ENCODE measurements at places on chromosomes 3 and 15.
A peak's percentile ranks its signal among the peaks of the same experiment; 100 is the strongest.

GRCh38 chr3:87503900-87504498 lies 227.6 kb upstream of the POU1F1 start:
- DNase-seq, result peak; percentile 41

- DNase-seq, result no peak
These were observed 6.7 kb upstream of the ISLR2 start for GRCh38 chr15:74123658-74124057.

GRCh38 chr3:45596290-45596791 lies 1.8 kb downstream of the LIMD1 start:
- DNase-seq, result no peak

DNA sequence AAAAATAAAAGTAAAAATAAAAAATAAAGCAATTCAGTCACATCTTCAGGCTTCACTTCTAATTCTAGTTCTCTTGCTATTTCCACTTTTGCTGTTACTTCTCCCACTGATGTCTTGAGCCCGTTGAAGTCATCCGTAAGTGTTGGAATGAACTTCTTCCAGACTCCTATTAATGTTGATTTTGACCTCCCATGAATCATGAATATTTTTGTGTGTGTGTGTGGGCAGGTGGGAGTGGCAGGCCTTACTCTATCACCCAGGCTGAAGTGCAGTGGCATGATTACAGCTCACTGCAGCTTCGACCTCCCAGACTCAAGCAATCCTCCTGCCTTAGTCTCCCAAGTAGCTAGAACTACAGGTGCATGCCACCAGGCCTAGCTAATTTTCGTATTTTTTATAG lies 10.7 kb downstream of the USP4 start:
- DNase-seq, result no peak

DNA sequence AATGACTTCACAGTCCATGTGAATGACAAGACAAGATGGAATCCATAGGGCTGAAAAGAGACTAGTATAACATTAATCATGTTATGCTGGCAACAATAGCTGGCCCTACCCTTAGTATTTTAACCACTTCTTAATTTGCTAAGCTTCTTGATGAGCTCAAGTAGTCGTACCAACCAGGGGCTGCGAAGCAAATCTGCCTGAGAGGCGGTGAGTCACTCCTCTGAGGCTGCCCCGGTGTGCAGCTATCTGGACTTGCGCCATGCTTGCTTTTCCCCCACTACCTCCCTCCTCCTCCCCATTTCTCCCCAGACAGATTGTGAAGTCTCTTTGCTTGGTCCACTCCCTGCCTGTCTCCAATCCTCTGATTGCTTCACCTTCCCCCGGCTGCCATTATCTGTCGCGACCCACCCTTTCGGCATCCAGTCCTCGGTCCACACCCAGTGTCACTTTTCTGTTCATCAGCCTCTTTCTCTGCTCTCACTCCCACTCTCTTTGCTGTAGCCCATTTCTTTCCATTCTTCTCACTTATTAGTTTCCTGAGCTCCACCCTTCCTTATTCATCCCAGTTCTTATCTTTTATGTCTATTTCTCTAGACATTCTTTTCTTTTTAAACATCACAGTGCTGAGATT lies 42.7 kb downstream of the DUT start:
- no peak for DNase-seq

GRCh38 chr3:38455639-38456430 lies 2.1 kb downstream of the ACVR2B start:
- no peak for DNase-seq

DNA sequence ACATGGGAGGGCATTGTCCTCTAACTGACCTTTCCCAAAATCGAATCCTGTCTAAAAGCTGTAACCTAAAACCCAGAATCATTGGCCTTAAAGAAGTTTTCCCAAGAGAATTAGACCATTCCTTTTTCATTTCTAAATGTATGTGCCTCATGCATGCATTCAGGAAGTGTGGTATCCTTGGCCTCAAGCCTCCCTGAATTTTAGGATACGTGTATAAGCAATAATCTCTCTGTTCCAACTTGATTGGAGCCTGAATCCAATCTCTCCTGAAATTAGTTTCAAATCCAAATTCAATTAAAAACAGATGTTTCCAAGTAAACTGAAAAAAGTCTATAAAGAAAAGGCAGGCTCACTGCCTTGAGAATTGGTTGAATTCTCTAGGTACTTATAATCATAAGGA lies 86.0 kb upstream of the VEPH1 start:
- DNase-seq, result no peak

DNA sequence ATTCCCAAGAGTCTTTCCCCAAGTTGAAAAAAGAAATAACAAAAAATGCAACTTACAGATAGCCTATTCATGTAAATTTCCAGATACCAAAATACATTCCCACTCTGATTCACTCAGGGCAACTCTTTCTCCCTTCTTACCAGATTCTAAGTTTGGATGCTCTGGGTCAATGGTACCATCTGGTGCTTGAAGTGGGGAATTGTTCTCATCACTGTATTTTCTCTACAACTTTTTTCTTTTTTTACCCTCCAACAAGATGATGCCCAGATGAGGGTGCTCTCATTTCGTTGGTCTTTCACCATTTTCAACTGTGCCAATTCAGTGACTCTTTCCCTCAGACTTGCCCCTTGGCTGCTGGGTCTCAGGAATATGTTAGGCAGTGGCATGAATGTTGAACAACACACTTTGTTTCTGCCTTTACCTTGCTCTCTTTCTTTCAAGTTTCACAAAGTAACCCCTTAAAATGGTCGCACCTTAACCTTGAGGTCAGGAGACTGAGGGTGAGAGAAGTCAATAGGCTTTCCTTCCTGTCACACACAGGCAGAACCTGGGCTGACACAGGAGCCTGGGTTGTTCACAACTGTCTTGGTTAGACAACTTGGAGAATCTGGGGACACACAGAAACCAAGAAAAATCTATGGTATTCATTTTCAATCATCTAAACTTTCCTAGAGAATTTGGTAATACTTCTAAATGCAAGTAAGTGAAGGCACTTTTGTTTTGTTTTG lies 330.7 kb upstream of the SLCO3A1 start:
- no peak for DNase-seq

DNA sequence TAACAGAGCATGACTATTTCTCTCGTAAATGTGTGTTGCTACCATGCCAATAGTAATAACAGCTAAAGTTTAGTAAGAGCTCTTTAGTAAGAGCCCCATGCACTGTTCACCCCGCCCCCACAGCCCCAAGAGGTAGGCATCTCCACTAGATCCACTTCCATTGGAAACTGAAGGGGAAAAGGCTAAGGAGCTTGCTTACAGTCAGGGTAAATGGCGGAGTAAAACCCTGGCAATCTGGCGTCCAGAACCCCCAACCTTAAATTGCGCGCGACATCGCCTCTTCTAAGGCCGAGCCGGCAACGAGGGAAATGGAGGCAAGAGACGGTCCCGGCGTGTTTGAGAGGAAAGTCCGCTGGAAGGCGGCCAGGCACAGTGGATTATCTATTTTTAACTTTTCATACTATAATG lies 654 bp upstream of the C3orf38 start:
- DNase-seq, result no peak

- no peak for DNase-seq
These were observed 1.4 kb upstream of the PRKCI start for GRCh38 chr3:170220871-170221270.

DNA sequence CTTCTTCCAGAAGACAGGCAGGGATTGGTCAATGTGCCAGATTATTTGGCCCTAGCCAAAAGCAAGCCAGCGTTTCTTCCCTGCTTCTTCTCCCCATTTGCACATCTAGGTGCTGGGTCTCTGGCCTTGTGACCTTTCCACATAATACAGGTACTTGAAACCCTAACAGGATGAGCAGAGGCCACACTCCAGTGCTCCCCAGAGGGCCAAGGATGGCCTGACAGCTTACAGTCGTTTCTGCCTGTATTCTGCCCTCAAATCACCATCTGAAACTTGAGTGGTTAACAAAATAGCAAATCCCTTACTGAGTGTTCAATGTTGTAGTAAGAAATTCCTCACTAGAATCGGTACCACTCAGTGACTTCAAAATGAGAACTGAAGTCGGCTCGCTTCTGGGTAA lies 29.1 kb downstream of the MKRN2 start:
- DNase-seq, result no peak

DNA sequence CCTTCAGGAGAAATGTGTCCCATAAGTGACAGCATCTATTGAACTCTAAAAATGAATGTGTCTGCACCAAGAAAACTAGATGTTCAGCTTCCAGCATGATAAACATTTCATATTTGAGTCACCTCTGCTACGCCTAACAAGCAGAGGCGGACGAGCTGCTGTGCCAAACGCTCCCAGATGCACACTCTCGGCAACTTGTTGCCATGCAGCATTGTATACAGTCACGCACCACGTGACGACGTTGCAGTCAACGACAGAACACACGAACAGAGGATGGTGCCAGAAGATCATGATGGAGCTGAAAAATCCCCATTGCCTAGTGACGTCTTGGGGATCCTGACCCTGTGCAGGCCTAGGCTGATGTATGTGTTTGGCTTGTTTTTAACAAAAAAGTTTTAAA lies 137.5 kb downstream of the XXYLT1 start:
- DNase-seq, result no peak

- DNase-seq, result no peak
These were observed 47.5 kb upstream of the EIF3J start for GRCh38 chr15:44489464-44489863.

DNA sequence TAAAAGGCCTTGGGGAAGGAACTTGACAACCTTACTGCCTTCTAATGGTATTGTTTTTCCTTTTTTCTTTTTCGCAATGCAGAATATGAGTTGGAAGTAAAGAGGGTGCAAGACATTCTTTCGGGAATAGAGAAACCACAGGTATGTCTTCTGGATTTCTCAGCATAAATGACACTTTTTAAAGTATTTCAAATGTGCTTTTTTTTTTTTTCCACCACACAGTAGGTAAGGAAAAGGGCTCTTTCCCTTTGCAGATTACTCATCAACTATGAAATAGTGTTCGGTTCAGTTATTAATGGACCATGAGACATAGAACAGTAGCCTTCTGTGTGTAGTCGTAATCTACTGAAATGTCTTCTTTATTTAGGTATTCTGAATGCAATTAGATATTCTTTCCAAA lies 162.4 kb downstream of the GHSR start:
- DNase-seq, result no peak

DNA sequence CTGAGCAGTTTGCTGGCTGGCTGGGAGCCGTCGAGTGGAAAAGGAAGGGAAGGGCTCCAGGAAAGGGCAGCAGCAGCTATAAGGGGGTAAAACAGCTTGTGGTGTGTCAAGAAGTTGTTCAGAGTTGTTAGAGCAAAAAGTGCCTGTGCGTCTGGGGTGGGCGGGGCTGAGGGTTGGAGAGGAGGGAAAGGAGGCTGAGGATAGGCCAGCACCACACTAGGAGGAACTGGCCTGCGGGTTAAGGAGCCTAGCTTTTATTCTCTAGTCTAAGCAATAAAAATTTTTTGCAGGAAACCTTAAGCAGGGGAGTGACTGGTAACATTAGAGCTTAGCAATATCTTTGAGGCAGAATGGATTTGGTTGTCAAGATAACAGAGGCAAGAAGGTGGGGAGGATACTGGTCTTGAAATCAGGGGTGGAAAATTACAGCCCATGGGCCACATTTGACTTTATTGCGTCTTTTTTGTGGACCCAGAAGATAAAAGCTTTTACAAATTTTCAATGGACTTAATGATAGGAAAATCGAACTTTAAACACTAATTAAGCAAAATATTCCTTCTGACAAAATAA lies 134.5 kb upstream of the AADACL2 start:
- no peak for DNase-seq

- no peak for DNase-seq
These were observed 53.6 kb downstream of the LMCD1 start for GRCh38 chr3:8555113-8555661.

Data from renal pelvis (tissue), 12 donors.